ENCODE measurements at places on chromosomes 11 and 22.

- peak; percentile 92 for DNase-seq
Observed at GRCh38 chr22:50530877-50531545, 1.2 kb upstream of the TYMP start.

DNA sequence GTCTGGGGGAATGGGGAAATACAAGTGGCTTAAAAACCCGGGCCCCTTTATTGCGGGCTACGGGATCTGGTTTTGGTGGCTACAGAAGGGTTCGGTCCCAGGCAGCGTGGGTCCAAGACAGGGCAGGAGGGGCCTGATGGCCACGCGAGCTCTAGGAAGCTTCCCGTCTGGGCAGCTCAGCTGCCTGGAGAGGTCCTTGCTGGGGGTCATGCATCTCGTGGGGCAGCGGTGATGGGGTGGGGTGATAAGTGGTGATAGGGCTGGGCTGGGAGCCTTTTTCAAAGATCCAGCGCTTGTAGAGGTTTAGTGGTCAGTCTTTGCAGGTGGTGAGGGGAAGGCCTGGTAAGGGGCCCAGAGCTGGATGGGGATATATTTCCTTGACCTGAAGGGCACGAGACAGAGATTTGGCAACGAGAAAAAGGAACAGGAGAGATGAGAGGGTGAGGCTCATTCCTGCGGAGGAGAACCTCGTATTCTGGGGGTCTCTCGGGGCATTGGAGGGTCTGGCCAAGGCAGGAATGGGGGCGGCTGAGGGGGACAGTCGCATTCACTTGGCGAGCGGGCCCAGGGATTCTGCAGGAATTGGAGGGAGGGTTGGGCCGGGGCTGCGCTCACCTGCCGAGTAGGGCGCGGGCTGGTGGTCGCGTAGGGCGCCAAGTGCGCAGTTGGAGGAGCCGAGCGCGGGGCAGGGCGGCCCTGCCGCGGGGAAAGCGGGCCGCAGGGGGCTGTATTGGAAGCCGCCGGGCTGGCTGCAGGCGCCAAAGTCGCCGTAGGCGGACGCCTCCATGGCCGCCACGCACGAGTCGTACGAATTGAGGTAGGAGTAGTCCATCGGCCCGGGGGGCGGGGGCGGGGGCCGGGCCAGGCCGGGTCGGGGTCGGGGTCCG is 560 bp downstream of the PHOX2A start:
- DNase-seq = no peak

DNA sequence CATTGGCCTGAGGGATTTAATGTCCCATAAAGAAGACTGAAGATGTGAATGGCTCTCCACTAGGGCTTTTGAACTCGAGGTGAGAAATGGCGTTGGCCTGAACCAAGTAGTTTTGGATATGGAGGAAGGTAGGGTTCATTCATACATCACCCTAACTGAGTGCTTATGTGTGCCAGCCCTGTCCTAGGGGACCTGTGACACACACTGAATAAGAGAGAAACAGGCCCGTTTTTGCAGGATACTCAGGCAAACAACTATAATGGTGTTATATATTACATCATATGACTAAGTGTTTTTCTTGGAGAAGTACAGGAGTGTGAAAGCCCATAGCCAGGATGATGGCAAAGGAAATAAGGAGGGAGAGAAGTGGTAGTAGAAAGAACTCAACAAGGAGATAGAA is 368.1 kb downstream of the TMEM135 start:
- DNase-seq = no peak

DNA sequence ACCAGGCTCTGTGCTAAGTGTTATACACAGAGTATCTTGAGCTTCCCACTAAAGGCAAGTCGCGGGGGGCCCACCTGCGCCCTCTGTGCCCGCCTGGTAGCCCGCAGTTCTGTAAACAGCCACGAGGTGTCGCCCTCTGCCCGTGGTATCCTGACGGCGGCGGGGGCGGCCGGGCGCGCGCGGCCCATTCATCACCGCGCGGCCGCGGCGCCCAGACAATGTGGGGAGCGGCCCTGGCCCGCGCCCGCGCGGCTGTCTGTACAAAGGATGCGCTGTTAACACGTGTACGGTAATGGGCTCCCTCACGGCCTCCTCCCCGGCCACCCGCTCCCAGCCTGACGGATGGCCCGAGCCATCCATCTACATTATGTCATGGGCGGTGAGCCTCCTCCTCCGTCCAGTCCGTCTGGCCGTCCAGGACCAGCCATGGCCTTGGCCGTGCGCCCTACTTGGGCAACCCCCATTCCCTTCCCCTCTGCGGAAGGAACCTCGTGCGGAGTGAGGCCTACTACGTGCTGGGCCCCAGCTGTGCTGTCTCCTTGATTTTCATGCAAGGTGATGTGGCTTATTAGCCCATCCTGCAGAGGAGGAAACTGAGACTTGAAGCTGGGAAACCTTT is 99.4 kb downstream of the MIAT start:
- DNase-seq = peak; percentile 75

DNA sequence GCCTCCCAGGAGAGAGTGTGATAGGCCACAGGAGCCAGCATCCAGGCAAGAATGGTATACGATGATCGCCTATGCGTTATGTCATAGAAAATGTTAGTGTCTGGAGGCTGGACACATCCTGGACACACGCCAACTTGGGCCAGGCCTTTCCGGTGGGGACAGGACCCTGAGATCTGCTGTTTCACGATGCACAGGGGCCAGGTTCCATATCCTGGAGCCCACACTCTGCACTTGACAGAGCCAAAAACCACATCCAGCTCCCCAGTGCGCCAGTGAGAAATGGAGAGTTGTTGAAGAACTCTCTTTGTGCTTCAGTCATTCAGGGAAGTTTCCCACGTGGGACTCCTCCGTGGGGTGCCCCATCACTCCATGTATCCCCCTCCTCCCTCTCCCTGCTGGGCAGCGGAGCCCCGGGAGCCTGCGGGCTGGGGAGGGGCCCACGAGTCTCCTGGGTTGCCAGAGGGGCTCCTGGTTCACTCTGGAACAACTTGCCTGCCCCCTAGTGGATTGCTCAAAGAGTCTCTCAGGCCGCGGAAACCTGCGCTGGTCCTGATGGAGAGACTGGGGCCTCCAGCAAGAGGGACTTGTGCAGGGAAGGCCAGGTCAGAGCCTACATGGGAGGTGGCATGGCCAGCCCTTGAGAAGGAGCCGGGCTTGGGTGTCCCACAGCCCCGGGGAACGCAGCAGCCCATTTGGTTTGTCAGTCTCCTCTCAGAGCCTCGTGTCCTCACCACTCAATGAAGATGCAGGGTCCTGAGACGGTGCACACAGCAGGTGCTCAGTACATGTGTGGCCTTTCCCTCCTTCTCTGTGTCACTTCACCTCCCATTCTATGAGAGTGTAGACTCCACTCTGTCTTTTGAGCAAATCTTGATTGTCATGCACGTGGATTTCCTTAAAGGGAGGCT is 10.2 kb upstream of the LRRC32 start:
- DNase-seq = peak; percentile 87

All from activated CD8-positive, alpha-beta memory T cell treated with anti-CD3 and anti-CD28 coated beads for 24 hours (primary cell).